ENCODE measurements at places on chromosomes 4 and X.
A peak's percentile ranks its signal among the peaks of the same experiment; 100 is the strongest.

GRCh38 chr4:145545538-145546174, 64.0 kb downstream of the SMAD1 start:
- DNase-seq = no peak

DNA sequence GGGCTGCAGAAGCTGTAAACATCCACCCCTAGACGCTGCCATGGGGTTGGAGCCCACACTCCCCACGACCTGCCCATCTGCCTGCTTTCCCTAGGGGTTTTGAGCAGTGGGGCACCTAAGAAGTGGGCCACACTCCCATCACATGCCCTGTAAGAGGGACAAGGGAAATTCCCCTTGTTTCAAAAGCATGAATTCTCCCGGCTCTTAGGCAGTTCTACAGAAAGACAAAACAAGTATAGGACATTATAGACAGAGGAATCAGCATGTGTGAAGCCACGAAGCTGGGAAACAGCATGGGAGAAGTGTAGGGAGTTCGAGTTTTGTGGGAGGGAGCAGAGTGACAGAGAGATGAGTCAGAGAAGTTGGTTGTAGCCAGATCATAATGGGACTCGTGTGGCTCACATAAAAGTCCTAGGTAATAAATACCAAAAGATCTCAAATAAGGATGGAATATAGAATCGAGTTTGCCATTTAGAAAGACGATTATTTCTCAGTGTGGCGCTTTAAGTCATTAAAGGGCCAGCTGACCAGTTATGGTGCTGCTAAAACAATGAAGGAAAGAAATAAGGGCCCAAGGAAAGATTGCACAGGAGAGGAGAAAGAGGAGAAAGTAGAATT, 23.9 kb downstream of the APOO start:
- no peak for DNase-seq

DNA sequence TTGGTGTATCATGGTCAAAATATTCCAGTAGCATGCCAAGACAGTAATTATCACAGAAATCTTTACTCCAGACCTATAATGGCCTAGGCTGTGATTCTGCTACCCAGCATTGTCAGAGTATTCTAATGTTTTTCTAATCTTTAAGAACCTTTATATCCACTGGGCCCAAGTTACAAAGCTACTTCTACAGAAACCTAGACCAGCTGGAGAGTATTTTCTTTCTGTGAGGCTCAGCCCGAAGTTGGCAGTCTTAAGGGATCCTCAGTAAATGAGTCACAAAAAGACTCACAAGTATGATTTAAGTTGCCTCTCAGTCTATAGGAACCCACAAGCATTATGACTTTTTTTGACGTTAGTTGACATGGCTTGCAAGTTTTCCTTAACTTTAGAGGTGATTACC, 638.5 kb upstream of the FAM241A start:
- no peak for DNase-seq

DNA sequence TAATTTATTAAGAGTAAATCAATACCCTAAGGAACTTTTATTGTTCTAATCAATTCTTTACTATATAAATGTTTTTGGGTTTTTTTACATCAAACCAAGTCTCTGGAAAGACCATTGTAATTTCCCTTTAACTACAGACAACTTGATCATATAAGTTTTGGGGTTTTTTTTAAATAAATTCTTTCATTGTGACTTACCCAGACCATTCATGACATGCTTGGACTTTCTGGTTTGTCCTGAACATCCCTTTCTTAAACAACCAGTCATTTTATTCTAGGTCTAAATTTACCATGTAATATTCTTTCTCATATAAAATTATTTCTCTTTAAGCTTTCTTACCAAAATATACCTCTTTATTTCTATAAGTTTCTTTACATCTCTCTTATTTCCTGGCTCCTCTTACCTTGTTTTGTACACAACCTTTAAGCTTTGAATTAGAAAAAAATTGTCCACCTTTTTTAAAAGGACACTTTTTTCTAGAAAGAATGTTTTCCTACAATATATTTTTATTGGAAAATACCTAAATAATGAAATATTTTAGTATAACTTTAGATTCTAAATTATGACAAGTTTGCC, 8.4 kb downstream of the CNGA1 start:
- DNase-seq = no peak

DNA sequence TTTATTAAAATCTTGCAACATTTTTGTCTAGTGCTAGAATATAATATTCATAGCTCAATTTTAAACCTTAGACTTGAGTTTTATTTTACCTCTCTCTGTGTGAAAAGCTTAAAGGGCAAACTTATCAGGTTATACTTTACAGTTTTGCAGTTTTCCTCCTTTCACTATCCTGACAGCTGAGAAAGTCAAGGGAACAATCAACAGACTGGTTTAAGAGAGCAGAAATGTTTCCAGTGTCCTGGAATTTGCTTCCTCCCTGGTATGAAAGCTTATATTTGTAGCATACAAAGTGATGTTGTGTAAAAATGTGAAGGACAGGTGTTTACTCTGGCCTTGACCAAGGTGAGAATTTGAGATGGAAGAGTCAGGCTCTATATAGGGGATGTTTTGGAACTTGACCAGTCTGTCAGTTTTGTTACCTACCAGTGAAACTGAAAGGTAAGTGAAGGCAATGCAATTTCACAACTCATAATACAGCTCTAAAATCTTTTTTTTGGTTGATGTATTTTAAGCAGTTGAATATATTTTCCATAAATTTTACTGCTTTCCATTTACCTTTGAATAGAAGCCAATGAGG, 64.6 kb downstream of the FHIP1A start:
- DNase-seq = no peak

- no peak for DNase-seq
These were observed 84.9 kb upstream of the TBL1X start for GRCh38 chrX:9379697-9380551.

DNA sequence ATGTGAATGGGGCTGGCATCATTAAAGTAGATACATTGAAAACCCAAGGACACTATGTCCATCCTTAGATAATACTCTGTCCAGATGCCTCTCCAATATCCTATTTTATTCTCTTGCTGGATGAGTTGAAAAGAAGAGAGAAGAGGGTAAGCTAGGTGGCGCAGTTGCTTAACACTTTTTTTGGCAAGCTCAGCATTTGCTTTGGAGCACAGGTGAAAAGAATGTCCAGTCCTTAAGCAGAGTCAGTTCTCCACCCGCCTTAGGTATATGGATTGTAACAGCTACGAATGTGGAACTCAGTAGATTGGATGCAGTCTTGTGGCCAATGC, 208.4 kb downstream of the NWD2 start:
- DNase-seq = peak; percentile 1

GRCh38 chrX:38999099-38999498, 197.8 kb downstream of the MID1IP1 start:
- no peak for DNase-seq

DNA sequence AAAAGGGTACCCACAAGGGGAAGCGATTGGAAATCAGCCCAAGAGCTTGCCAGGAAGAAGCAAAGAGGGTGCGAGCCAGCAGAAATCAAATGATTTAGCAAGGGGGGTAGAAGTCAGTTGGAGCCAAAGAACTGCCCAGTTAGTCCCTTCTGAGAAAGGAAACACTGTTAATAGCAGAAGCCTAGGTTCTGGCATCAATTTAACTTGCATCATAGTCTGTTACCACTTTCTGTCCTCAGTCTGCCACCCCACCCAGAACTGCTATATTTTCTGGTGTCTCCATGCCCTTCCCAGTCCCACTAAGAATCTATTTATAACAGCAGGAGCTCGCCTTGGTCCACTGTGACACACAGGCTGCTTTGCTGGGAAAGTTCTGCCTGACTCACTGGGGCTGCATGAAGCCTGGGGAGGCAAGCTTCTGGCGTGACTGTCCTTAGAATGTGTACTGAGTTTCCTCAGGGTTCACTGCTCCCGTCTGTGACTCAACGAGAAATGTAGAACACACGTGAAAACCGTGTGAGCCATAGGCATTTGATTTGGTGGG, 157.8 kb upstream of the TTC29 start:
- DNase-seq = no peak

- no peak for DNase-seq
These were observed 1525.7 kb upstream of the TENM3 start for GRCh38 chr4:180717451-180718033.

GRCh38 chrX:23821847-23822246, 38.9 kb downstream of the SAT1 start:
- no peak for DNase-seq

GRCh38 chrX:152635941-152636340, 1.8 kb upstream of the GABRQ start:
- DNase-seq = no peak

- no peak for DNase-seq
These were observed 181.4 kb upstream of the HCCS start for GRCh38 chrX:10929747-10930146.

DNA sequence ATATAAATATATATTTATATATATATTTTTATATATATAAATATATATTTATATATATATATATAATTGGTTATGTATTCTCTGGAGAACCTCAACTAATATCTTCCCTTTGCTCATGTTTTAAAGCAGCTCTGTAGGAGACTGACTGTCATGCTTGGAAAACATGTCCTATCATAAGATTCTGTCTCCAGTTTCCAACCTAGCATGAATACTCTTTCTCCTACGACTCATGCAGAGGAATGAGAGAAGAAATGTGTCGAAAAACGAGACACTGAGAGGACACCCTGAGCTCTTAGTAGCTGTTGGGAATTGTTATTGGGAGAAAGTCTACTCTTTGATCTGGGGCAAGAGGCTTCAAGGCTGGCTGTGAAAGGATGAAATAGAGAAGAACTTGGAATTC, 166.5 kb upstream of the SLIT2 start:
- DNase-seq = no peak

DNA sequence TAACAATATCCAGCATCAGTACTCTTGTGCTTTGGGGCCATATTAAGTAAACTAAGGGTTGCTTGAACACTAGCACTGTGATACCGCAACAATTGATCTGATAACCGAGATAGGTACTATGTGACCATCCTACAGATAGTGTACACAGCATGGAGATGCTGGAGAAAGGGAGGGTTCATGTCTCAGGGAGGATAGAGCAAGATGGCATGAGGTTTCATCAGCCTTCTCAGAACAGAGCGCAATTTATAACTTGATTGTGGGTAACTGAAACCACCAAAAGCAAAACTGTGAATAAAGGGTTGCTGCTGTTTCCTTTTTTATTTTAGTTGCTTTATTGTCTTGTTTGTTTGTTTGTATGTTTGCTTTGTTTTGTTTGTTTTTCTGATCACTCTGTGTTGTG, 1449.7 kb downstream of the PCDH7 start:
- no peak for DNase-seq

- no peak for DNase-seq
These were observed 744.0 kb downstream of the FSTL5 start for GRCh38 chr4:161419822-161420221.

GRCh38 chrX:65744965-65745364, 77.5 kb downstream of the MSN start:
- DNase-seq = no peak

GRCh38 chr4:16226816-16227461, 668 bp upstream of the TAPT1 start:
- peak; percentile 30 for DNase-seq

GRCh38 chr4:47736555-47736954, 101.3 kb downstream of the CORIN start:
- DNase-seq = no peak

DNA sequence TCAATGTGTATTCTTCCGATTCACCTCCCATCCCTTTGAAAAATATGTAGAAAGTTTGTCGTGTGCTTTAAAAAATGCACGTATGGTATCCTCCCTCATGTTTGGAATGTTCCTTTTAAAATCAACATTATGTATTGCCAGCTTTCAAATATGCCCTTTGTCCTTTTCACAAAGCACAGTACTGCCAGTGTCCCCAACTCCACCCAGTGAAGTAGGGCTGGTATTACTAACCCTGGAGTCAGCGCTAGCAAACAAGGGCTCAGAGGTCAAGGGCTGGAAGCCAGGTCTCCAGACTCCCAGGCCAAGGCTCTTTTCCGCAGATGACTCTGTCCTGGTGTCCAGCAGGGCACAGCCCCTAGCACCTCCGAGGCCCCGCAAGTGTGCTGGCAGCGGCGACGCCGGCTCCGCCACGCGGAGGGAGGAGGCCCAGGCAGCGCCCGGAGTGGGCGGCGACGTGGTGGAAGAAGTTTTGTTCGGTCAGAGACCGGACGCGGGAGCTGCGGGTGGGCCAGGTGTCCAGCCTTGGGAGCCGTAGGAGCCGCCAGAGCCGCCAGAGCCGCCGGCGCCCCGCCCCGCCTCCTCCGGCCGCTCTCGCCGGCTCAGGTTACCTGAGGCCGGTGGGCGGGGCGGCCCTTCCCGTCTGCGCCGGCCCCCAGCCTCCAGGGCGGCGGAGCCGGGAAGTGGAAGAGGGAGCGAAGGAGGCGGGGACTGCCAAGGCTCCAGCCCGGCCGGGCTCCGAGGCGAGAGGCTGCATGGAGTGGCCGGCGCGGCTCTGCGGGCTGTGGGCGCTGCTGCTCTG, at the start of gene IL13RA1:
TSS of gene IL13RA1 (plus strand) at position 720 of the 799 bp plus-strand sequence. CDS start at position 753, 33 bp downstream.
- no peak for DNase-seq

DNA sequence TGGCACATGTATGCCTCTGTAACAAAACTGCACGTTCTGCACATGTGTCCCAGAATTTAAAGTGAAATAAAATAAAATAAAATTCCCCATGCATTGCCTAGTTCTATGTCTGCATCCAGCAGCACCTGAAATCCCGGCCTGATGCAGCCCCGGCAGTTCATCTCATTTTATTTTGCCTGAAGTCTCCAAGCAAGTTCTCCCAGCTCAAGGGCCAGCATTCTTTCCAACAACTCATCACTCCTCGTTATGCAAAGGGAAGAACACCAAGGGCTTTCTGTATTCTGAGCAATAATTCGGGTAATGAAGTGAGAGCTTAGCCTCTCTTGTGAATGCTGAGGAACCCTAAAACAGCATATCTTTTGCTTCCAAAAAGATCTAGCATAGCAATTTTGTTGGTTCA, 2.7 kb downstream of the ENPP6 start:
- no peak for DNase-seq

GRCh38 chrX:24027086-24027485, at the start of gene KLHL15:
TSS of gene KLHL15 (minus strand) at chrX:24027186. CDS start at chrX:24006693, 20,493 bp downstream.
- no peak for DNase-seq

DNA sequence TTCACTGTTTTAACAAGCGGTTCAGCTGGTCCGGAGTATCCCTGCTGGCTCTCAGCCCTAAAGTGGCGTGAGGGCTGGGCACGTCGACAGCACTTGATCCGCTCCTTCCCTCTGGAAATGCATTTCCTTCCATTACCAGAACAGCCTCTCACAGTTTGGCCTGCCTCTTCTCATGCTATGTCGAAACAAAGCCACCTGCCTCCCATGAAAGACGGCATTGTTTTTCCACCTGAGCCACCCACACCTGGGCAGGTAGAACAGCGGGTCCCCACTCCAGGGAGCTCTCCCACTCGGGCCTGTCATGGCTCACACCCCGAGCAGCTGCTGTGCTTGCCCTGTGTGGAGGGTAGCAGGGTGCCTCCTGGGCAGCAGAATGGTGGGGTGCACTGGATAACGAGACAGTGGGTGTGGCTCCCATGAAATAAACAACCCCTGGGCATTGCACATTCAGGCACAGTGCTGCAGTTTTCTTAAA, 86.2 kb downstream of the FHDC1 start:
- DNase-seq = no peak

- DNase-seq = no peak
These were observed 43.0 kb upstream of the TEX13D start for GRCh38 chrX:124289443-124289842.
